ENCODE measurements at places on chromosomes 6 and 20. TPM values are rescaled to one million over a fixed set of nuclear protein-coding genes. Genes with fewer than 3 reads are reported as not detected.

Gene SLC22A2
- total RNA-seq: not detected

Gene SNAP25
- total RNA-seq: 3.5 TPM

Gene CDH22
- total RNA-seq: 0.89 TPM

Gene PROCR
- total RNA-seq: 26.7 TPM

Gene GUCA1A
- 0.20 TPM for total RNA-seq

Gene SMAP1
- 19.3 TPM for total RNA-seq

Gene FKBP1C
- total RNA-seq: not detected

Gene NEURL2
- 2.9 TPM for total RNA-seq

Gene DNAH8
- total RNA-seq: 0.89 TPM

Gene DEFB124
- not detected for total RNA-seq

Gene RIPOR2
- 13.6 TPM for total RNA-seq

Gene SMLR1
- not detected for total RNA-seq
